Stimulated activated CD8-positive, alpha-beta memory T cell treated with anti-CD3 and anti-CD28 coated beads, Interleukin-12 subunit alpha, Interleukin-12 subunit beta, amount 100 ng/mL, for 4 hours (primary cell): ENCODE measurements at places on chromosomes 4 and X.

DNA sequence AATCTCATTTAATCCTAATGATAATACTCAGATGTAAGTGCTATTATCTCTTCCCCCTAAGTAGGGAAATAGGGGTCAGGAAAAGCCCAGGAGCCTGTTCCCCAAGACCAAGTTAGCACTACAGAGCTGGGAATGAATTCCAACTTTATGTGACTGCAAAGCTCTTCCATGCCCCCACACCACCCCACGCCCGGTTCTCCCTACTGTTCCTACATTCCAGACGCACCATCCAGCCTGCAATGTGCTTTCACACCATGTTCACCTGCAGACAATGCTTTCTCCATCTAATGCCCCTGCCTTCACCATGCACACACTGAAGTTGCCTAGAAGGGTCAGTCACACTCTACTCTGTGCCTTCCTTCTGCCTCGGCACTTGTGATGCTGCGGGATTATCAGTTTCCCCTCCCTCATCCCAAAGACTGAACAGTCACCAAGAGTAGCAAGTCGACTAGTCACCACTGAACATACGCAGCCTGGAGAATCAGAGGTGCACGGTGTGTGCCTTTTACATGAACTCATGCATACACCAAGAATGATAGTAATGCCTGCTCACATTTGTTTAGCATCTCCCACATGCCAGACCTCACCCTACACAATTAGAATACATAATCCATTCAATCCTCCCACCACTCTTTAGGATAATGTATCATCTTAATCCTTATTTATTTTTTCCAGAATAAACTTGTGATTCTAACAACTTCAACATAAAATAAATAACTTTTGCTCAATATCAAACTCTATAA is 14.2 kb downstream of the SORBS2 start:
- DNase-seq = no peak

DNA sequence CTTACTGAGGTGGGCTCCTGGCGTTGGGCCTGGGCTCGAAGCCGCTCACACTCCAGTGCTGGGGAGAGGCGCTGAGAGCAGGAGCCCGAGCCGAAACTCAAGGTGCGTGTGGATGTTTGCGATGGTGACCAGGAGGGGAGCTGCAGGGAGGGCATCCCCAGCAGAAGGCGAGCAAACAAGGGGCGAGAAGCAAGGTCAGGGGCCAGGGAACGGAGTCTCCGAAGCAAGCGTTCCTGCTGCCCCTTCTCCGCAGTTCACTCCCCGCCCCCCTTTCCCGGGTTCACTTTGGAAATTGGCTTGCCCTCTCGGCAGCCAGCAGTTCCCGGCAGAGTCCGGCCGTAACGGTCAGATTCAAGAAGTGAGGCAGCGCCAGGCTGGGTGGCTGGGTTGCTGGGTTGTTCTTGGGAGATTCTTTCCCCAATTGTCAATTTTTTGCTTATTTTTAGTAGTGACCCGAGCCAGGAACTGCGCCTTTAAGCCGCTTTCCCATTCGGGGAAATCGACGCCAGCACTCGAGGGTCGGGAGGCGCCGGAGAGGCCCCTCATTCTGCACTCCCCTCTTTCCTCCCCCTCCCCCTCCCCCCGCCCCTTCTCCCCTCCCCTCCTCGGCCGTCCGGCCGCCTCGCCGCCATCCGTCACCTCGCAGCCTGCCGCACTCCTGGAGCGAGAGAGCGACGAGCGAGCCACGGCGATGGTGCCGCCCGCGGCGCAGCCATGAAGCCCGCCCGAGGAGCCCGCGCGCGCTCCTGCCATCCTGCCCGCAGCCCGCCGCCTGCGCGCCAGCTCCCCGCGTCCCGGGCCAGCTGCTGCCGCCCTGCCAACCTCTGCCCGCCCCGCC is at the start of gene FRMPD3:
Gene FRMPD3 (plus strand): TSS at position 655 of the 838 bp plus-strand sequence. CDS start 76,937 bp downstream, outside the sequence.
- DNase-seq = no peak

DNA sequence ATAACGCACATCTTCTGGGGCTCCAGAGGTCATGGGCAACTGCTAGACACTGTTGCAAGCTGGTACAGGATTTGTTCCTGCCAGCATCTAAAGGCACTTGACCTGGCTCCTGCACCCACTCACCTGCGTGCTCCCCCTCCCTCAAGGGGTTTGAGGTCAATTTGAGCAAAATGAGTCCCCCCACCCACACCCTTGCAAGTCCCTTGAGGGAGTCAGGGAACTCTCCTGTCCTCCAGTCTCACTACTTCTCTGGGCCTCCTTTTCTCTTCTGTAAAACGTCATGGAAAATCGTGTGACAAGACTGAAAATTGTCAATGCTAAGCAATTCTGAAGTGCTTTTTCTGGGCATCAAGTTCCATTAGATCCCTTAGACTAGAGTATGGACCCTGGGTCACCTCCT is 39.9 kb upstream of the PGK1 start:
- DNase-seq = no peak

DNA sequence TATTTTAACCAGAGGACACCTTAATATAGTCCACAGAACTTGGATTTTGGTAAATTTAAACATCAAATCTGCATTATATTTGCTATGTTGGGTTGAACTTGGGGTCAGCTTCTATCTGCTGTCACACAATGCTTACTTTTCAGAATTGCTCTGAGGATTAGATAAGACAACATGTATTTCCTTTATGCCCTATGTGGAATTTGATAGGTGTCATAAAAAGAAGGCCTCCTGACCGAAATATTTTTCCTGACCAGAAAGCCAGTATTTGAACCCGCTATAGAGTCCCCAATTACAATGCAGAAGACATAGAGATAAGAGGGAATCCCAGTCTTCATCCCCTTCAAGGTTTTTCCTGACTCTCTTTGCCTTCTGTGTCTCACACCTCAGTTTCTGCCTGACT is 4.1 kb downstream of the MTTP start:
- no peak for DNase-seq
